ENCODE measurements at places on chromosomes 12 and 14.

- no peak for DNase-seq
These were observed 1731.5 kb upstream of the FLRT2 start for GRCh38 chr14:83798421-83798820.

- DNase-seq = no peak
These were observed 68.5 kb downstream of the SLC6A12 start for GRCh38 chr12:145369-145960.

DNA sequence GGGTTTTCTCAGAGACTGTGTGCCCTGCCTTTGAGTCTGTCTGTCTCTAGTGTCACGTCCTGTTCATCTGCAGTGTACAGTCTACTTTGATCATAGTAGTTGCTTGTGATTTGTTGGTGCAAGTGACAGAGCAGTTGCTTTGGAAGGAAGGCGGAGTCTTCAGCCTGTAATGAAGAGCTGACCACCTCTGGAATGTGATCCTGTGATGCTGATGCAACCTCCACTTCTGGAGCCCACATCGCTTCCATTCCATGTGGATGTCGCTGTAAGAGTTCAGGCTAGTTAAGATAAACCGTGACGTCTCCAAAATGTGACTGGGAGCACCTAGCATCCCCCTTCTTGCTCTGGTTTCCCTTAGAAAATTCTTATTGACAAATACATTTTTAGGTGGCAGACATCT lies 51.8 kb downstream of the PELI2 start:
- DNase-seq = no peak

DNA sequence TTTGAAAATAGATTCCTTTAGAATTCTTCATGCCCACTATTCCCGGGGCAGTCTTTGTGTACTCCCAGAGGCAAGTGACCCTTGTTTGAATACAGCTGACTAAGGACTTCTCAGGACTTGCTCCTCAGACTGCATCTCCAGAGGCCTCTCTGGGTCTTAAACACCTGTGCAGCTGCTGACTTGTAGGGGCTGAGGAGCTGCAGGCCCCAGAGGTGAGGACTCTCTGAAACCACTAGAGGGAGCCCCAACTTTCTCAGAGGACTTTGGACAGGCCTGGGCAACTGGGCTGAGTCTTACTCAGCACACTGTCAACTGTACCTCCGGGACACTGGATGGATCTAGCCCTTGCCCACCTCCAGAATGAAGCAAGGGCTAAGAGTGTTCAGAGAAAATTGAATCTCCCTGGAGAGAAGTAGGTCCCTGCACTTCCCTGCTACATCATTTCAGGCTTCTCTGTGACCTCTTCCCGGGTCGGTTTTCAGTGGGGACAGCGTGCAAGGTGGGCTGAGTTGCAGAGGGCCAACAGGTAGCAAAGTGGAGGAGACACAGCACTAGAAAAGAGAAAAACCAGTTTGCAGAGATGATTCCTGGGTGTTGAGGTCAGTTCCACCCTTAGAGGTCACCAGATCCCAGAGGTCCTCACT lies 164.6 kb downstream of the TMEM117 start:
- DNase-seq = no peak

GRCh38 chr14:95493503-95493902 lies 22.9 kb downstream of the SYNE3 start:
- no peak for DNase-seq

GRCh38 chr14:92540472-92541048 lies 27.0 kb downstream of the RIN3 start:
- DNase-seq = no peak

- DNase-seq = no peak
These were observed 28.0 kb upstream of the OSBPL8 start for GRCh38 chr12:76587428-76588178.

Data from NCI-H748 treated with DMSO at 0.1 percent for 48 hours (cell line).